Activated naive CD8-positive, alpha-beta T cell treated with anti-CD3 and anti-CD28 coated beads for 36 hours (primary cell): ENCODE measurements at places on chromosomes 4 and X. TPM values are rescaled to one million over a fixed set of nuclear protein-coding genes. Genes with fewer than 3 reads are reported as not detected.
A peak's percentile ranks its signal among the peaks of the same experiment; 100 is the strongest.

DNA sequence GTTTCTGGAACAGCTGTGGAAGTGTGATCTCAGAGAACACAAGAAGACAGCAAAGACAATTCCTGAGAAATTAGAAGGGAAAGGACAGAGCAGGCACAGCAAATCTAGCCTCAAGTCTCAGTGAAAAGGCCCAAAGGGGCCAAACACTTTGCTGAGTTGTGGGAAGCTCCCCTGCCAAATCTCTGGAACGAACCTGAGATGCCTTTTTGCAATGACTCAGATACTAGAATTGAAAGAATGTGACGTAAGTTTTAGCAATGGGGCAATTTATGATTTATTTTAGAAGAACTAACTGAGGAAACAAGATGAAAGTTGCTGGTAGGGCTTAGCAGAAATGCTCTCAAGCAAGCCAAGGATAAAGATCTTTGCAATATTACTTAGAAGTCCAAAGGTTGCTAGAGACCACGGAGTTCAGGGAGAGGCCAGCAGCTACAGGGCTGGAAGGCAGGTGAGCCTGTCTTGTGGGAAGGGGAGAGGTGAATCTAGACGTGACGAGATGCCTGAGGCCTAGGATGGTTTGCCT, 92.8 kb downstream of the AMELX start:
- DNase-seq: no peak

Gene GPR119
- total RNA-seq: not detected

DNA sequence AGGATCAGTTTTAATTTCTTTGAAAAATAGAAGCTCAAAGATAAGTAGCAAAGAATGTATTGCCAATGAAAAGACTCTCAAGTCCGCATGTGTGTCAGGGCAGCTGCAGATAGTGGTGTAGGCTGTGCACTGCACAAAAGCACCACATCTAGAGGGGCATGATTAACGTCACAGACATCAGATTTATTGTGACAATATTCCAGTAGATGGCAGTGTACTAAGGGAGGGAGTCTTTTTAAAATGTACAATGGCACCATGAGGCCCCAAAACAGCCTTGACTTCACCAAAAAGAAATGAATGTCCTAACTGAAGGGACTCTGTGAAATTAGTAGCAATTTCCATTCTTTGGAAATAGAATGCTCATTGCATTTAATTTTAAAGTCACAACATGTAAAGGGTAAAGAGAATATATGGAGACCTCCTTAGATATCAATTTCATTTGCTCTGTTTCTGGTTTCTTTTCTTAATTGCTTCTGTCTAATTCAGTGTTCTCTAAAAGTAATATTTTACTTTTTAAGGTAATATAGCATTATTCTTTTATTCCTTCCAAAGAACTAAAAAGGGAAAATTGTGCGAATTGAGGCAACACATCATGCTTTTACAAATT, 98.4 kb downstream of the ZNF827 start:
- DNase-seq: peak; percentile 4

- DNase-seq: no peak
Observed at GRCh38 chrX:68480969-68481368, 17.9 kb upstream of the YIPF6 start.

DNA sequence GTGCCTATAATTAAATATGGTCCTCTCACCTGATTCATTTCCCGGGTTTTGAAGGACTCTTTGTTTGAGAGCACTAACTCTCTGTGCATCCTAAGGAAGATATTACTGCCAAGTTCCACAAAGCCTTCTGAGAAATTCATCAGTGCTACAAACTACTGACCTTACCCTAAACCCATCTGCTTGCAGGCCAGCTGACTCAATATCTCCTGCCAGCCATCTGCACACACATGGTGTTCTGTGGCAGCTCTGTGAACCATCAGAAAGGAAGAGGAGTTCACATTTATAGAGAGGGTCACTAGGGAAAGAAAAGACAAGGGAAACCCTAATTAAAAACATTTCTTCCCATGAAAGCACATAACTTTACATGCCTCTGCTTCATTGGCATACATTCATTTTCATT, 156.7 kb downstream of the ATP10D start:
- DNase-seq: no peak

DNA sequence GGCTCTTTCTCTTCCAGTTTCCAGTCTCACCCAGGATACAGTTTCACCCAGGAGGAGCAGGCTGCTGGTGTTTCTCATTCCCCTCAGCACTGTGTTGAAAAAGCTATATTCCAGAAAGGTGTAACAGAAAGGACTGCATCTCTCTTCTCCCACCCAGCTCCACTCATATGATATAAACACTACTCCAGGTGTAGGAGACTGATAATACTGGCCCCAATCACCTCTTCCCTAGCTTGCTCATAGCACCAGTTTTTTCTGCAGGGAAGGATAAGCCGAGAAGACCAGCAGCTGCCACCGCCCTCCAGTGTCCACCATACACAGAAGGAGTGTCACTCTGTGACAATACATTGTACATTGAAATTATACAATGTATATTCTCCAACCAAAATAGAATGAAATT, 105.5 kb upstream of the STK26 start:
- DNase-seq: no peak

GRCh38 chr4:152382057-152382785, 153.7 kb downstream of the FBXW7 start:
- no peak for DNase-seq

Gene LIAS
- total RNA-seq: 44.1 TPM

Gene TLR3
- total RNA-seq: not detected

Gene SPIN2A
- total RNA-seq: 0.41 TPM

GRCh38 chrX:111151764-111152163, 55.8 kb downstream of the PAK3 start:
- DNase-seq: no peak

Gene ASMT
- total RNA-seq: 0.54 TPM

GRCh38 chrX:17960891-17961290, 99.8 kb upstream of the RAI2 start:
- DNase-seq: no peak

Gene FOXR2
- not detected for total RNA-seq
